HuH-7 (cell line): ENCODE measurements at places on chromosomes 11 and 22.

DNA sequence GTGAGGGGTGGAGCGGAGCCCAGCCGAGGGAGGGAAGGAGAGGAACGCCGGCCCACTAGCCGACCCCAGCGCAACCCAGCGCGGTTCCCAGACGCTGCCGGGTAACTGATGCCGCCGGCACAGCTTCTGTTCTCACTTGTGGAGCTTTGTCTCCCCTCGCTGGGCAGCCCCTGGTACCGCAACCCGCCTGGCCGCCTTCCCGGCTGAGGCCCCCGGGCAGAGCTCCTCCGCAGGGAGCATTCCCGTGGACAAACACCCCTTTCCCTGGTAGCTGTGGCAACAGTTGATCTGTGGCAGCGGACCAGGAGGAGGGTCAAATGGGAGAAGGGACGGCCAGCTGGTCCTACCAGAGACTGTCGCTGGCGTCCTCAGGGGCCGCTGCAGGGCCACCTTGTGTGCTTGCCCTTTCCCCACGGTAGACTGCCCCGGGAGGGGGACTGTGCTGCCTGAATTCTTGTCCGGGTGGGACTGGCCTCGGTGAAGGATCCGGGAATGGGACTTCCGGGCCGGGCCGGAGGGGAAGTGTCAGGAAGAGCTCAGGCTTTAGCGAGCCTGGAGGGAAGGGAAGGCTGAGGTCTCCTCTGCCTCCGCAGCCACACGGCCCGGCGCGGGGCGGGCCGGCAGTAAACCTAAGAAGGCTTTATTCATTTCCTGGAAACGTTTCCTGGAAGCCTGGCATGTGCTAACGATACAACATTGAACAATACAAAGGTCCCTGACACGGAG lies 468.0 kb downstream of the OPCML start:
- peak; percentile 24 for DNase-seq

GRCh38 chr11:41868606-41869005 lies 409.2 kb upstream of the LRRC4C start:
- no peak for DNase-seq

DNA sequence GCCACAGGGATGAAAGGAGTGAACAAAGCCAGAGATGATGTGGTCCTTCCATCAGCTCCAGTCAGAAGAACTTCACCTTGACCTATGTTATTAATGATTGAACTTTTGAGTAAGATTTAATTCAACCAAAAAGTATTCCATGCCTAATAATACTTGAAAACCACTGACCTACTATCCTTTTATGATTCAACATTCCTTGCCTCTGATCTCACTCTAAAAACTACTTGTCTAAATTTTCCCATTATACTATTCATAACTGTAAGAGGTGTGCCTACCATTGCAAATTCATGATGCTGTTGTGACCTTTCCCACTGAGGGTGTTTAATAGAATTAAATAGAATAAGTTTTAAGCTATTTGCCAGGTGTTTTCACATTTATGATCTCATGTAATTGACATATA lies 164.7 kb upstream of the GUCY1A2 start:
- no peak for DNase-seq

DNA sequence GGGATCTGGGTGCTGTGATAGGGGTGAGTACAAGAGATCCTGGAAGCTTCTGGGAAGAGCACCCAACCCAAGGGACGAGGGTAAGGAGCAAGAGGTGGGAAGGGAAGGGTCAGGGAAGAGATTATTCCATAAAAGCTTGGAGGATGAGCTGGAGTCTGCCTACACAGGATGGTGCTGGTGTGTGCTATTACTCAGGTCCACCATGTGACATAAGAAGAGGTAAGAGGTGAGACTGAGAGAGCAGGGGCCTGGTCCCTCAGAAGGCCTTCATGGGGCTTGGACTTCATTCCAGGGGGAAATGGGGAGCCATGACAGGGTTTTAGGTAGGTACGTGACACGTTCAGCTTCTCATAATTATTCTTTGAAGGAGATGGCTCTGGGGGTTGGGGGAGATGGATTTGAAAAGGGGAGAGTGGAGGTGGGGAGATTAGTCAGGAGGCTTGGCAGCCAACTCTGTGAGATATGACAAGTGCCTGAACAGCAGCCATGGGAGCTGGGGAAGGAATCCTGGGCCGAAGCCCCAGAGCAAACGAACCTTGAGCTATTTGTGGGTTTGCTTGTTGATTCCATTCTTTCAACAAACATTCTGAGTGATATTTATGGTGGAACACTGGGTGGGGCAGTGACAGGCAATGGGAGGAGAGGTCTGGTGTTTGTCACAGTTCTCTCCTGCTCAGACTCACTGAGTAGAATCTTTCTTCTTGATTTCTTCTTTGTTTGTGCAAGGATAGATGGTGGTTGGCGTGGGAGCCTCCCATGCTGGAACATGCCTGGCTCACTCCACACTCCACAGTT lies 11.2 kb upstream of the NCAM1 start:
- no peak for DNase-seq

GRCh38 chr11:44608651-44608990 lies 43.2 kb downstream of the CD82 start:
- no peak for DNase-seq

DNA sequence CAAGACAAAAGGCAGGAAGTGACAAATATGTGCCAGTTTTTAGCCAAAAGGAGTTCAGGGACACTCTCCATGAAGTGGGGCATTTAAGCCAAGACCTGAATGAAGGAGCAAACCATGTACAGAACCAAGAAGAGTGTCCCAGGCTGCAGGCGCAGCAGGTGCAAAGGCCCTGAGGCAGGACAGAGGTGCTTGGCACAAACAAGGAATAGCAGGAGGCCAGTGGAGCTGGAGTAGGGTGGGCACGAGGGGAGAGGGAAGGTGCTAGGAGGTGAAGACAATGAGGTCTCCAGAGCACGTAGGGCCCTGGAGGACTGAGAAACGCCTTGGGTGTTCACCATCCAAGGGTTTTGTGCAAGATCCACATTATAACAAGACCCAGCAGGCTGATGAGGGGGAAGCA lies 474.1 kb downstream of the MN1 start:
- no peak for DNase-seq

DNA sequence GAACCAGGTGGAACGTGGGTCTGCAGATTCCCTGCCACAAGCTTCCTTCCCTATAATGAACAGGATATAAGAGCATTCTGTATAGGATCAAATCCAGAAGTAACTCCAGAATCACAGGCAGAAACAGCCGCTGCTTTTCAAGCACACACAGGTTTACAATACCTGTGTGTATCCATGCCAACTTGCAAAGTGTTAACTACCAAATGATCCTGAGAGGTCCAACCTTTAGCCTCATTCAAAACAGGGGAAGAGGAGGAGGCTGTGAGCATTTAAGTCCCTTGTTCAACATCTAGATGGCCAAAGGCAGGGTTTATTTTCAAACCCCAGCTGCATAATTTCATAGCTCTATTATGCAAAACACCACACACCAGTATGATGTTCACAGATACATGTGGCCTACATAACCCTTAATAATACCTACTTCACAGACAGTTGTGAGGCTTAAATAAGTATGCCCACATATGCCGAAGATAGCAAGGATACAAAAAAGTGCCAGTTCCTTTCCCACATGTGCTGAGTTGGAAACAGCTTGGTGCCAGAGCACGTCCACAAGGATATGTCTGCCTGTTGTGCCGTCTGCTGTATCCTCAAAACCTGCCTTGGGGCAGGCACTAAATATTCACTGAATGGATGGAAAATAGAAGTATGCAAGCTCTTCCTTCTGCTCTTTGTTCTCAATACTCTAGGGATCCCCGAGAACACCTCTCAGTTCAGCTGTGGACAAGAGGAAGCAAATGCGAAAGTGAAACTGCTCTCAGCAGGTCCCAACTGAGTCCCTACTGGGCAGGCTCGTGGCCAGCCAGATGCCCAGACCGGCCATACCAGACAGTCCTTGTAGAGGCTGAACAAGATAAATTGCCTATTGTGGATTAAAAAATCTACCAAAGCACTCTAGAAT lies 66.8 kb downstream of the LARGE1 start:
- DNase-seq = no peak

DNA sequence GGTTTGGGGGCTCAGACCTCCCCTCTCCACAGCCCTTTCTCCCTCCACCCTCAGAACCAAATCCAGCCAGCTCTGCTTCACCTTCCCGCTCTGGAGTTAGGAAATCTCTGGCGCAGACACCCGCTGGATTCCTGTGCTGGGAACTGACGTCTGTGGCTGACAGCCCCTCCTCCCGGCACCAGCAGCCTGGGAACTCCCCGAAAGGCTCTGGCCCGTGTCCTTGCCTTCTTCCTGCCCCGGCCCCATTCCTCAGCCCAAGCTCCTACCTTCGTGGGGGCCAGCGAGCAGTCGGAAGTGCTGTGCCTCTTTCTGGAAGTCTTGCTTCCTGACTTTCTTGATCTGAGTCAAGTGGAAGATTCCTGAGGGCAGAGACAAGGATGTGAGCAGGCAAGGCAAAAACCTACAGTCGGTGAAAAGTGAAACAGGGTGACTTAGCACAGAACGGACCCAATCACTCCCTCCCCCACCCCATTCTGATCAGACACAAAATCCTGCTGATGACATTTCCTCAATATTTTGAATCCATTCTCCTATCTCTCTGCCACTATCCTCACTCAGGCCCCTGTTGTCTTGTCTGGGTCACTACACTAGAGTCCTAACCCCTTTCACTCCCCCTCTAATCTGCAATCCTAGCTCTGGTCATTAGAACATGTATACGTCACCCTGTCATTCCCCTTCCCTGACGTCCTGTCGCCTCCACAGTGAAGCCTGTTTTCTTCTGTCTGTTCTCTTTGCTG lies 34.1 kb downstream of the CHRDL2 start:
- no peak for DNase-seq

DNA sequence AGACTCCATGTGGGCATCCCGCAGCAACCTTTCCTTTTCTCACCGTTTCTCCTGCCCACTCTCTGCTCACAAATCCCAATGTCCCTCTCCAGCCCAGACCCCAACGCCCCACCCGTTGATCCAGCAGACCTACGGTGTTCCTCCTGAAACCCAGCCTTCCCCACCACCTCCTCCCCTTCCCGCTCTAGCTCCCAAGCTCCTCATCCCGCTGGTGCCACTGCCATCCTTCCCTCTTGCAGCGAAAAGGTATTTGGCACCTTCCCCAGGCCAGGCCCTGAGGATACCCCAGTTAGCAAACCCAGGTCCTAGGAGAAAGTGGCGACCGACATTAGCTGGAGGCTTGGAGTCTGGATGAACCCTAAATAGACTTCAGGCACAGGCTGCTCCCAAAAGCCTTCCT lies 84.0 kb upstream of the RTL6 start:
- no peak for DNase-seq

DNA sequence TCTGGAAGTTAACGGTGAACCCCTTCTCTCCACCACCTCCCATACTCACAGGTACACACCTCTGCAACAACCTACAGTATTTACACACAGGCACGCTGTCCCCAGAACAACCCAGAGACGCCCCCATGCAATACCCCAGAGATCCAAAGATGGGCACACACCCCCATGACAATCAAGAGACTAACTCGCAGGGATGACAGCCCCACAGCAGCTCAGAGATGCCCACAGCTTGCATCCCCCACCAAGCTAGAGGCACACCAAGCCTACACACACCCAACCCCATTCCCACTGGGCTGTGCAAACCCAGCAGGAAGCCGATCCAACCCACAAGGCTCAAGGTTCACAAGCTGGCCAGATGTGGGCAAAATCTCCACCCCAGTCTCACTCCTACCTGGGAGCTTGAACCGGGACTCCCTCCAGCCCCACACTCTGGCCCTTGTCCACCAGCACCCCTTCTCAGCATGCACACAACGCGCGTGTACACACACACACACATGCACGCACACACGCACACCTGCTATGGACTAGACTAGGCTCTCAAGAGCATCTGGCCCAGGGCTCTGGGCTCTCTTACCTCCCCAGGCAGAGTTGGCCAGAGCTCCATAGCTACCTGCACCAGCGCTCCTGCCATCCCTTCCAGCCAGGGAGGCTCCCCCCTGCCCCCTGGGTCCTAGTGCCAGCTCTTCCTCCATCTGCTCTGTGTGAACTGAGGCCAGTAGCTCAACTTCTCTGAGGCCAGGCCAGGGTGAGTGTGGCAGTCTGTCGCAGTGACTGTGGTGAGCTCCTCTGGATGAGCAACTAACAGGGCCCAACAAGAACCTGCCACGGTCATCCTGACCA lies 11.5 kb downstream of the STARD10 start:
- peak; percentile 52 for DNase-seq

DNA sequence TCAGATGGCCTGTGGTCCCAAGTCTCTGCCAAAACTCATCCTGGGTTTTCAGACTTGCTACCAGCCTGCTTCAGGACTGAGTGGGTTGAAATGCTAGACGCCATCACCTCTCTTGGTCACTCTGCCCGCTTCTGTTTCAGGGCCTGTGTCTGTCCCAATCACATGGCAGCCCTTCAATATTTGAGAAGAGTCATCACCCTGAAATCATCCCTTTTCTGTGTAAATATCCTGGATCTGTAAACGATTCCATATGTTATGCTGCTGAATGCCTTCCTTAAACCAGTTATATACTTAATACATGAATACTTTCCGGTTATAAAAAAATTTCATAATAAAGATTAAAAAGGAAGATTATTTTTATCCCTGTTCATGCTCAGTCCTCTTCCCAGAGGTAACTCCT lies 39.8 kb upstream of the TLCD5 start:
- DNase-seq = no peak

- DNase-seq = no peak
Measured at GRCh38 chr22:50610581-50610980, 10.0 kb downstream of the MAPK8IP2 start.

- no peak for DNase-seq
Measured at GRCh38 chr11:34250732-34251588, 106.8 kb downstream of the ABTB2 start.

- DNase-seq = no peak
Measured at GRCh38 chr11:40281052-40281580, 1178.3 kb downstream of the LRRC4C start.

DNA sequence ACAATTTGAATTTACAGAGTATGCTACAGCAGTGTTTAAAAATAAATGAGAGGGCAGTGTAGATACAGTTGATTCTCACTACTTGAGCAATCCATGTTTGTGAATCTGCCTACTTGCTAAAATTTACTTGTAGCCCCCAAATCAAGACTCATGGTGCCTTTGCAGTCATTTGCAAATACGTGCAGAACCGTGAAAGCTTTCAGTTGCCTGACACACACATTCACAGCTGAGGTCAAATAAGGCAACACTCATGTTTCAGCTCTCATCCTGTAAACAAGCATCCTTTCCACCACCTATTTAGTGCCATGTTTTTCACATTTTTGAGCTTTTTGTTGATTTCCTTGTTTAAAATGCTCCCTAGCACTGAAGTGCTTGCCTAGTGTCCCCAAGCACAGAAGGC lies 32.5 kb upstream of the RASL10A start:
- DNase-seq = no peak

GRCh38 chr11:60348116-60348515 lies 21.1 kb downstream of the MS4A6E start:
- DNase-seq = no peak
